ENCODE measurements at places on chromosomes 2 and 18.

DNA sequence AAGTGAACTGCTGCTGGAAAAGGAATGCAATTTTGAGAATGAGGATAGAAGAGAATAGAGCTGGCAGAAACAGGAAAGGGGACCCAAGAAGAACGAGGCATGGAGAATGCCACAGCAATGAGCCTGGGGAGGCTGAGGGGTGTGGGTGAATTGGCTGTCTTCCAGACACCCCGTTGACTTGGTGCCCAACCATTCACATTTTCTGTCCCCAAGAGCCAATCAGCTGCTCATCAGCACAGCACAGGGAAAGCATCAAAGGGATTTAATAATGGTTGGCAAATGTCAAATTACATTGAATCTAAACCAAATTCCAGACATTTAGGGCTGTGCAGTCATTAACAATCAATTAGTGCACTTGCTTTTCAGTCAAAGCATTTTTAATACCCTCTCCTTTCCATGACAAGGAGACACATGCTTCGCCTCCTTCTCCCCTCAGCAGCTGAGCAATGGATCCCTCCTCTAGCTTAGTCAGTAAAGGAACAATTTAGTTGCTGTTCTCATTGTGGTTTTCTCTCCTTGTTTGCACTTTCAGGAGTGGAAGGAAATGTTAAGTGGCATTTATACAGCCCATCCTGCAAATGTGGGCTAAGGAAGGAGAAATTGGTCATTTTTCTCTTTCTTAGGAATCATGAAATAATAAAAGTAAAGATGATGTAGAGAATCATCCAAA is 98.8 kb downstream of the KLF7 start:
- DNase-seq: peak; percentile 47

DNA sequence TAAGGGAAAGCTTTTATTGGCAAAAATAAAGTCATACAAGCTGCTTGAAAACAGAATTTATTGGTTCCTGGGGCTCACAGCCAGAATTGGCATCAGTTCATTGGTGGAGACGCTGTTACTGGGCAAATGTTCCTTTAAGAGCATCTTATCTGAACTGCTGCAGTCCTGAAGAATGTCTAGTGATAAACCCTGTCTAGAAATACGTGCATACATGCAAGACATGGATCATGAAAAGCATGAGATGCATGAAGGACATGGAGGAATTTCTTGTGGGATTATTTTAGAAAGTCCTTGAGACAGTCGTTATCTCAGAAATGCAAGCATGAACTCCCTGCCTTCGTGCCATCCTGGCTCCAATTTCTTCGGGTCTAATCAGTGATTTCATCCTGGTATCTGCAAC is 32.5 kb upstream of the FHOD3 start:
- DNase-seq: no peak

DNA sequence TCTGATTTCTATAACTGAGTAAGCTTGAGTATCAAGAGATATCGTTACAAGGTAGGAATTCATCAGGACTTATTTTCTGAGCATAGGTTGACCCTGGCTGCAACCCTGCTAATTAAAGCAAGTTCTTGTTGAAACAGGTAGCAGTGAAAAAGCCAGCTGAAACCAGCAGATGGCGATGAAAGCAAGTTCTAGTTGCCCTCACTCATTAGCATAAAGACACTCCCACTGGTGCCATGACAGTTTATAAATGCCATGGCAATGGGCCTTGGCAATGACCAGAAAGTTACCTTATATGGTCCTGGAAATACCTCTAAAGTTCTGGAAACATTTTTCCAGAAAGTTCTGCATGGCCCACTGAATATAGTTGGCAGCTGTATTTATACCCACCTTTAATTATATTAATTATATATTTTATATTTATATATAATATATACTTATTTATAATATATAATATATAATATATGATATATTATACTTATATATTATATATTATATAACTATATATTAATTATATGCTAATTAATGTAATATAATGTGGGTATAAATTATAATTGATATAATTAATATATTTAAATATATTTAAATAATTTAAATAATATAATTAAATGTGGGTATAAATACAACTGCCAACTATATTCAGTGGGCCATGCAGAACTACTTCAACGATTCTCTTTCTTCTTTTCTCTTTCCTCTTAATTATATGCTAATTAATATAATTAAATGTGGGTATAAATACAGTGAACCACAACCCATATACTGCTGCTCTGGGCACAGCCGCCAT is 188.0 kb downstream of the CDH7 start:
- peak; percentile 95 for DNase-seq

DNA sequence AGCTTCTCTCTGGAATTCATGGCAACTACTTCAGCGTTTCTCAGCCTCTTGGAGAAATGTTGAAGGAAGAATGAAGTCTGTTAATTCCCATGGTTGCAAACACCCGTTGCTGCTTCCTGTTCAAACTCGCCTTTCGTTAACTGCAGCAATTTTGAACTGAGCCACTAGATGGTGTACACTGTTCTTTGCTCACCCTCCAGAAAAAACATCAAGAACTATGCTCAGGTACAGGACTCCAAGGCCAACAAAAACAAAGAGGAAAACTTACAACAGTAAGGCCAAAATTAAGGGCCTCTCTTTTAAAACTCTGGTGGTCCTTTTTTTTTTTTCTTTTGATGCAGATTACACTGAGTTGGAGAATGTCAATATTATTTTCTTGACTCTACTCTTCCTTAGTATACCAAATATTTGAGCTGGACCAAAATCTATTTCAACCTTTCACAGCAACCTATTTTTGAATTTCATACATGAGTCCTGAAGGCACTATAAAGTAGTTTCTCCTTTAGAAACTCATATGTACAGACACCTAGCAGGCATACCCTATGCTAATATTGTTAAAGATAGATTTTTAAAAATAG is 58.2 kb downstream of the KLHL14 start:
- DNase-seq: peak; percentile 96

GRCh38 chr18:79789901-79790890 is 7.5 kb upstream of the KCNG2 start:
- DNase-seq: peak; percentile 36

DNA sequence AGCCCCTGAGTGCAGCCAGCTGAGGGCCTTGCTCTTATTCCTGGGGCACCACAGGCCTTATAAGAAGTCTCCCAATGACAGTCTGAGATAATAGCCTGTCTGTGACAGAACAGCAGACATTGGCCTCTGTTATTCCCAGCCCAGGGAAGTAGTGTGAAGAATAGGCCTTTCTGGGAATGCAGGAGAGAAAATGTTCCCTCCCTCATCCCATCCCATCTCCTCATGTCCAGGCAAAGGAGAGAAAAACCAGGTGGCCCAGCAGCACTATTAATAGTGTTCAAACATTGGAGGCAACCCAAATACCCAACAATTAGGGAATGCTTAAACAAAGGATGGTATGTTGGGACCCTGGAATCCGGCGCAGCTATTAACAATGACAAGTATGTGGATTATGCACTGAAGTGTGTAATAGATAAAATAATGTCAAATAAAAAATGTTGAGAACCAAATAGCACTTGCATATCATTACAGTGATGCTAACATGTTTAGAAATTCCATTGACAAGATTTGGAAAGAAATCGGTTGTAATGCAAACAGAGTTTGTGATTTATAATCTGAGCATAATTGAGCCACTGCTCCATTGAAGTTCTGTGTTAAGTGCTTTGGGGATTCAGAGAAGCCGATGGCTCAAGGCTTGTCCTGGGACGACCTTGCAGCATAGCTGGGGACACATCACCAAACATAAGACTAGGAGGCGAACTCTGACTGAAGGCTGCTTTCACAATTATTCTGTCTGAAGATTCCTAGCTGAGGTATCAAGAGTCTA is 69.3 kb downstream of the LBH start:
- peak; percentile 31 for DNase-seq
